Esophagus muscularis mucosa (tissue), 4 donors: ENCODE measurements at places on chromosomes 13 and 19. TPM values are rescaled to one million over a fixed set of nuclear protein-coding genes. Genes with fewer than 3 reads are reported as not detected.

The FAM32A gene
- 103 TPM for total RNA-seq

DNA sequence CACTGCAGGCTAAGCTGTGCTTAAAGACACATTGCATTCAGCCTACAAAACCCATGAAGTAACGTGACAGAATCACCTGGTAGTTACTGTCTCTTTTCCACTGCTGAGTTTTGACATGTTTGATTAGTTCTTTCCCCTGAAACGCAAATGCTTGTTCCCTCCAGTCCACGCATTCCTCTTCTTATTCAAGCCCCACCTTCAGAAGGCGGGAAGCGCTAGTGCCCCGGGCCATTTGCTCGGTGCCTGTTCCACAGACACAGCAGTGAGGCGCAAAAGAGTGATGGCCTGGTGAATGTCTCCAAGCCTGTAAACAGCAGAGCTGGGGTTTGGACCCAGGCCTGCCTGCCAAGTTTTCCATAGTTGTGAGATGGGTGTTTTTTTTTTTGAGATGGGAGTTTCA, 10.9 kb downstream of the ACP4 start:
- H3K4me1 ChIP-seq, result peaks cover 27% of the 10 kb centered on the region
- peaks cover 50% of the 10 kb centered on the region for H3K36me3 ChIP-seq
- H3K27me3 ChIP-seq, result no peaks in the 10 kb centered on the region
- no peak overlapping the region for H3K4me3 ChIP-seq
- no peak overlapping the region for H3K27ac ChIP-seq

DNA sequence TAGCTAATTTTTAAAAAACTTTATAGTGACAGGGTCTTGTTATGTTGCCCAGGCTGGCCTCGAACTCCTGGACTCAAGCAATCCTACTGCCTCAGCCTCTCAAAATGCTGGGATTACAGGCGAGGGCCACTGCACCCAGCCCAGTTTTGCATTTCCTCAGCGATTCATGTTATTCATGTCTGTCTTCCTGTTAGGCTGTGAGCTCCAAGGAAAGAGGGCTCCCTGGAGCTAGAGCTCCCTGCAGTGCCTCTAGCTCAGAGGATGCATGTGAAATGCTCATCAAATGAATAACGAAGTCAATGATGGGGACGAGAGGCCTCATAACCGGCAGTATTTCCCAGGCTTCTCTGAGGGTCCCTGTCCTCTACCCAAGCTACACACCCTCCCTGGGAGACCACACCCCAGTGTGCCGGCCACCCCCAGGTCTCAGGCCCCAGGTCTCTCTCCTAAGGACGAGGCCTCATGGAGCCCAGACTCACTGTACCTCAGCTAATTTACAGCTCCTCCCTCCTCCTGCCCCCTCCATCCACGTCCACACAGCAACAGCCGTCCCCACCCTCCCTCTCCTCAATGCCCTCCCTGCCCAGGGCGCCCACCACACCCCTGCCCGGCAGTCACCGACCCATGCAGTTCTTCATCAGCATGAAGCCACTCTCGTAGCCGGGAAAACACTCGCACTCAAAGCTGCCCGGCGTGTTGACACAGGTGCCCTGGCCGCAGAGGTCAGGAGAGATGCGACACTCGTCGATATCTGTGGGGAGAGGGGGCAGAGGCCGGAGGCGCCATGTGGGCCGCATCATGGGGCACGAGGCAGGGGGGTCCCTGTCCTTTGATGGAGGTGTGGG, 28.5 kb downstream of the FBN3 start:
- no peak for DNase-seq
- H3K4me3 ChIP-seq, result no peak overlapping the region
- no peaks in the 10 kb centered on the region for H3K36me3 ChIP-seq
- H3K27ac ChIP-seq, result no peak overlapping the region
- H3K27me3 ChIP-seq, result no peaks in the 10 kb centered on the region

DNA sequence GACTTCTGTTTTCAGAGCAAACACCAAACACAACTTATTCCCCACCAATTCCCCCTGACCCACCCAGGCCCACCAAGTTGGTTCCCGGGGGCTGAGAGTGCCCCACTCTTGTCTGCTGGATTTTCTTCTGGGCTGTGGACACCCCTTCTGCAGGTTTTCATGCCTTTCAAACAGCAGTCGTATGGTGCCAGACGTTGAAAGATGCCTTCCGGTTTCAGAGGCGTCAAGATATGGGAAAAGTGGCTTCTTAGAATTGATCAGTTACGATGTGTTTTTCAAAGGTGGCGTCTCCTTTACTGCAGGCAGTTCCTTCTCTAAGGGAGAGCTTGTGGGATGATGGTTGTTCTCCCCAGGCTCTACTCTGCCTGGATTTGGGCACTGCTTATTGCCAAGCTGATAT, 12.7 kb downstream of the CLEC11A start:
- no peaks in the 10 kb centered on the region for H3K27me3 ChIP-seq
- H3K4me3 ChIP-seq, result no peak overlapping the region
- H3K4me1 ChIP-seq, result no peaks in the 10 kb centered on the region
- no peaks in the 10 kb centered on the region for H3K36me3 ChIP-seq

GRCh38 chr13:50283017-50283416, 267.8 kb downstream of the KCNRG start:
- no peak overlapping the region for H3K4me3 ChIP-seq
- no peaks in the 10 kb centered on the region for H3K27me3 ChIP-seq
- H3K36me3 ChIP-seq, result no peaks in the 10 kb centered on the region
- no peak overlapping the region for H3K27ac ChIP-seq
- DNase-seq, result no peak

DNA sequence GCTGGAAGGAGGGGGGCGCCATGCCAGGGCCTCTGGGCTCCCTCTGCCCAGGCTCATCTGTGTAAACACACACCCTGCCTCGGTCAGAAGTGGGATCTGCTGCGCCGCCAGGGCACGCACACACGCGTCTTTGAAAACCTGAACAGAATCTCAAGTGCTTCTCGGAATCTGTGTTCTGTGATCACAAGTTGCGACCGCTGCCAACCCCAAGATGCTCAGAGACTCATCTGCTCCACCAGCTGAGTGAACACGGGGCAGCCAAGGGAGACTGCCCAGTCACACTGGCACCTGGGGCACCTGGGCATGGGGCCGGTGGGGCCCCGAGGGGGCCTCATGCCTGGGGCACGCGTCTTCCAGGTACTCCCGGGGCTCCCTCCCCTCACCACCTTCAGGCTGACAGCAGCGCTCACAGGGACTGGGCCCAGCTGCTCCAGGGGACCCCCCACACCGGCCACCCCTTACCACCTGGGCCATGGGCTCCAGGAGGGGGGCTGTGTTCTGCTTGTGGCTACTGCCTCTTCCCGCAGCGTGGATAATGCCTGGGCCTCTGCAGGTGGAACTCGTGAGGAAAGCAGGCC, 59.0 kb downstream of the KLF2 start:
- H3K36me3 ChIP-seq, result peaks cover 46% of the 10 kb centered on the region
- no peak for DNase-seq
- H3K4me1 ChIP-seq, result peaks cover 55% of the 10 kb centered on the region
- no peaks in the 10 kb centered on the region for H3K27me3 ChIP-seq

DNA sequence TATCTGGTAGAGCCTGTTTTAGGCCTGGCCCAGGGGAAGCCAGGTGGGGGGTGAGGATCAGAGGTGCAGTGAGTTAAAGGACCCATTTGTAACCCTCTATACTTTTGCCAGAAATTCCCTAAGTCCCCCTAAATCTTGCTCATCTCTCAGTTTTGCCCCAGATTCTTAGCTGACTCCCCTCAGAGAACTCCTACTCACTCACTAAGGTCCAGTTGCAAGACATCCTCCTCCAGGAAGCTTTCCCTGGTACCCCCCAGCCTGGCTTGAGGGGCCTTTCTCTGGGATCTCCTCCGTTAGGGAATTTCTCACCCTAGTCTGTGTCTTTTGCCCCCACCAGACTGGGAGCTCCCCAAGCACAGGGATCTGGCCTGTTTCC, 1.9 kb downstream of the TSKS start:
- peaks cover 11% of the 10 kb centered on the region for H3K4me1 ChIP-seq
- no peak overlapping the region for H3K4me3 ChIP-seq
- no peaks in the 10 kb centered on the region for H3K27me3 ChIP-seq
- no peak for DNase-seq
- H3K27ac ChIP-seq, result peak overlapping the region; percentile 31

- H3K36me3 ChIP-seq, result no peaks in the 10 kb centered on the region
- no peaks in the 10 kb centered on the region for H3K27me3 ChIP-seq
- no peak for DNase-seq
- H3K4me3 ChIP-seq, result no peak overlapping the region
- no peak overlapping the region for H3K27ac ChIP-seq
These were observed 121.5 kb upstream of the SLC10A2 start for GRCh38 chr13:103187721-103188156.
